Naive thymus-derived CD8-positive, alpha-beta T cell (primary cell): ENCODE measurements at places on chromosomes 7 and 10.

GRCh38 chr7:94348142-94348541, 46.6 kb upstream of the COL1A2 start:
- DNase-seq: no peak

GRCh38 chr7:127578036-127578684, 7.2 kb downstream of the GCC1 start:
- no peak for DNase-seq

- no peak for DNase-seq
Measured at GRCh38 chr7:154699417-154699816, 303.5 kb downstream of the PAXIP1 start.

DNA sequence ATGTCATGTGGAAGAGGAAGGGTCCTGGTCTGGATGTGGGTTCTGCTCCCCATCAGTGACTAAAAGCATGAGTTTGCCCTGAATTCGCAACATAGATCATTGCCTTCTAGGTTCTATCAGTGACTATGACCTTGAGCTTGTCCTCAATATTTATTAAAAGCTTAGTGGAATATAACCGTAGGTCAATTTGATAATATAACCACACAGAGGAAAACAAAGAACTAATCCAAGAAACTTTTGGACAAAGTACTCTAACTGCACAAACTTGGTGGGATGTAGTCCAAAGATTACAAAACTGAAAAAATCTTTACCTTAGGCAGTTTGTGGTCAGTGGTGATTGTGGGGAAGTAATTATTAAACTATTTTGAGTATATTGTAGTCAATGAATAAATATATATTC, 152.9 kb downstream of the CYP26A1 start:
- no peak for DNase-seq

GRCh38 chr10:102863660-102864059, 5.6 kb upstream of the AS3MT start:
- no peak for DNase-seq

DNA sequence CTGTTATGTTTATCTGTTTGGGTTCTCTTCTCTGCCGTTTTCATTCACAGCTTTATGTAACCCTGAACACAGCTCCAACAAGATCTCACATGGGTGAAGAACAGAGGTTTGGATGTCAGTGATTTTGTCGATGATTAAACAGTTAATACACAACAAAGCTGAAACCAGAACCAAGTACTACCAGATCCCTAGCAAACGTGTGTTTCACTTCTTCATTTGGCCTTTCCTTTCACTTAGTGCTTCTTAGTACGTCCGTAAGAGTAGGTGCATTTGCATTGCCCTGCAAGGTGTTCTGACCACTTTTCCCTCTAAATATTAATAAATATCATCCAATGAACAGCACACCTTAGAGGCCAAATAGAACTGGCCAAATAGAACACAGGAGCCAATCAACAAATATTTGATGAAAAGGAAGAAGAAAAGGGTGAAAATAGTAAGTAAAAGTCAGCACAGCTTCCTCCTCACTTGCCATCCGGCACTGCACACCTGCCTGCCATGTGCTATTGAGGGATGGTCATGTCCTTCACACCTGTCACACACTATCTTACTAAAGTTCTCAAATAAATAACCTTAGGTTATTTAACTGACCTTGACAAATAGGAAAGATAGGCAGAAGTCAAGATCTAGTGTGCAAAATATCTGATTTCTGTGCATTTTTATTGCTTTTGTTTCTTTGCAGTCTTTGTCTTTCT, 252.6 kb upstream of the ANKRD30A start:
- no peak for DNase-seq

DNA sequence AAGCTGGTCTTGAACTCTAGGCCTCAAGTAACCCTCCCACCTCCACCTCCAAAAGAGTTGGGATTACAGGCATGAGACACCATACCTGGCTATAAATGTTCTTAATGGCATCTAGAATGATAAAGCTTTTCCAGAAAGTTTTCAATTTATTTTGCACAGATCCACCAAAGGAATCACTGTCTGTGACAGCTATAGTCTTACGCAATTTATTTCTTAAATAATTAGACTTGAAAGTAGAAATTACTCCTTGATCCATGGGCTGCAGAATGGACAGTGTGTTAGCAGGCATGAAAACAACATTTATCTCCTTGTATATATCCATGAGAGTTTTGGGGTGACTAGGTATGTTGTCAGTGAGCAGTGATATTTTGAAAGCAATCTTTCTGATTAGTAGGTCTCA, 33.8 kb downstream of the GALNT11 start:
- DNase-seq: no peak
